H54 (cell line): ENCODE measurements at places on chromosomes 5 and 9.

- no peak for DNase-seq
These were observed 20.2 kb downstream of the FANCC start for GRCh38 chr9:95297316-95297715.

DNA sequence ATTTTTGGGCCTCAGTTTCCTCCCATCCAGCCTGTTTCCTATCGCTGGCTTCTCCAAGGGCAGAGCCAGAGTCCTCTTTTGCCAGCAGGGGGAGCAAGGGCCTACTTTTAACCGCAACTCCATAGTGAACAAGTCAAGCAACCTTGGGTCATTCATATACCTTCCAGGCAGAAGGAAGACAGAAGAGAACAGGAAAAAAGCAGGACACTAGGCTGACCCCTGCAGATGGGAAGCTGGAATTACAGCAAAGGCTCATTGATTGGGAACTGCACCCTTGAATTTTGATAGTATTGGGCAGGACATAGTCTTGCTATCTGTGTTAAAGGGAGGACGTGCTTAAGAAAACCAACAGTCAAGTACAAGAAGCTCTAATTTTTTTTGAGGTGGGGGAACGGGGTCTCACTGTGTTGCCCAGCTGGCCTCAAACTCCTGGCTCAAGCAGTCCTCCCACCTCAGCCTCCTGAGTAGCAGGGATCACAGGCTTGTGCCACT is 30.1 kb downstream of the QRFP start:
- DNase-seq, result no peak

DNA sequence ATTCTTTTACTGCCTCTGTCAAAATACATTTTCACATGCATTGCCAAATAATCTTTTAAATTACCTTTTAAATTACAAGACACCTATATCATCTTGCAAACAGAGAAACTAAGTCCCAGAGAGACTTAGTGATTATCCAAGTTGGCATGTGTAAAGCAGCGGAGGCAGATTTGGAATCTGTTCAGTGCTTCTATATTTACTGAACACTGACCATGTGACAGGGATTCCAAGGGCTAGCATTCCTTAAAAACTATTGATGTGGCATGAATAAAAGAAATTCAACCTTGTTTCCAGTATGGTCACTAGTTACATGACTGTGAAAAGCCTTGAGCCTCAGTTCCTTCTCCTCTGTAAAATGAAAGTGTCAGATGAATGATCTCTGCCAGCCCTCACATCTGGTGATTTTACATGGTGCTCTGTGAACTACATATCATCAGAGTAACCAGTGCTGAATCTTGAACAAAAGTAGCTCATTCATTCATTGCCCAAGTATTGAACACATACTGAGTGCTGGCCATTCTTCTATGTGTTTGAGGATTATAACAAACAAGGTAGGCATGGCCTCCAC is 71.9 kb upstream of the PPP1R2B start:
- DNase-seq, result no peak

DNA sequence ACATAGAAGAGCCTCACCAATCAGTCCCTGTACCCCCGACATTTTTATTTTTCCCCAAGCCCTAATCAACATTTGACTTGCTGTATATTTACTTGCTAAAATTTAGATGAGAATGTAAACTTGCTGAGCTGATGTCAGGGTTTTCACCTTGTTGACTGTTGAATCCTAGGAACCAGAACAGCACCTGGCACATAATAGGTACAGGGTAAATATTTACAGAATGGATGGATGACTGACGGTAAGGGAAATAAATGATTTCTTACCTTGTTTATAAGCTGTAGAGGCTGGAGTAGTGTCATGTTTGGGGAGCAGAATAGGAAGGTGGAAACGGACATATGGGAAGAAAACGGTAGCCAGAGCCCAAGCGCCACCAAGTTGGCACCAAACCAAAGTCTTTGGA is 107.0 kb upstream of the NUDT12 start:
- no peak for DNase-seq

DNA sequence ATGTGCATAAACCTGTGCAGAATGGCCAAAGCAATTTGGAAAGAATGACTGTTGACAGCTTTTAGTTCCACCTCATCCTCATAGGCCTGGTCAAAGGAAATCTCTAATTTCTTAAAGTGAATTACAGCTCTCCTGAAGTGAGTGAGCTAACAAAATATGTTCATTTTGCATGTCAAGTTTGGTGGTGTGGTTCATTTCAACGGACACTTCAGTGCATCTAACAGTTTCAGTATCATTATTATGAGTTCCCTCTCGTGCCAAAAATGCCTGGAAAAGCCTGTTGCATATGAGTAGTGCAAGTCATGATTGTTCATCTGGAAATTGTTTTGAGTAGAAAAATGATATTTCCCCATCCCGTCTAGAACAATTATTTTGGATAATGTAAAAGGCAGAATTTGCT is 53.2 kb upstream of the HMHB1 start:
- no peak for DNase-seq

DNA sequence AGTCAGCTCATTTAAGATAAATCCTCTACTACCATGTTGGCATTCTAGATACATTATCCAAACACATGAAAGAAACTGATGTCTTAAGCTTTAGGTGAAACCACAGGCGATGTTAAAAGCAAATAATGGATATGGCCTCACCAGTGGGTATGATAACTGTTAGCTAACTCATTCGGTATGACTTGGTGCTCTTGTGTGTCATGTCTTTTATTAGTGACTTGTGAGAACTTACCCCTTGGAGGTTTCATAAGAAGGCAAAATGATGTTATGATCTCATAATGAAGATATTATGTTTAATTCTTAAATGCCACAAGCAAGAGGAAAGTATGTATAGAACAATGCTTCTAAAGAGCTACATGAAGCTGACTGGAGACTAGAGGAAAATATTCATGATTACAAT is 1227.0 kb downstream of the EFNA5 start:
- DNase-seq, result no peak

- DNase-seq, result no peak
These were observed 195.3 kb upstream of the MVB12B start for GRCh38 chr9:126131066-126132010.
